ENCODE measurements at places on chromosomes 13 and 19.

DNA sequence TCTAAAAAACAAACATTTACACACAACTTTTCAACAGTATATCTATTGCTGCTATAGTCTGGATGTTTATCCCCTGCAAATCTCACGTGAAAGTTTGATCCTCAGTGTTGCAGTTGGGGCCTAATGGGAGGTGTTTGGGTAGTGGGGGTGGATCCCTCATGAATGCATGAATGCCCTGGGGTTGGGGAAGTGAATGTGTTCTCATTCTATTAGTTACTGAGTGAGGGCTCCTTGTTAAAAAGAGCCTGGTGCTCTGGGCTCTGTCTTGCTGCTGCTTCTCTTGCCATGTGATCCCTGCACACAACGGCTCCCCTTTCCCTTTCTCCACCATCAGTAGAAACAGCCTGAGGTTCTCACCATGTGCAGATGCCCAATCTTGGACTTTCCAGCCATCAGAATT is 242.7 kb upstream of the HTR2A start:
- DNase-seq = no peak

DNA sequence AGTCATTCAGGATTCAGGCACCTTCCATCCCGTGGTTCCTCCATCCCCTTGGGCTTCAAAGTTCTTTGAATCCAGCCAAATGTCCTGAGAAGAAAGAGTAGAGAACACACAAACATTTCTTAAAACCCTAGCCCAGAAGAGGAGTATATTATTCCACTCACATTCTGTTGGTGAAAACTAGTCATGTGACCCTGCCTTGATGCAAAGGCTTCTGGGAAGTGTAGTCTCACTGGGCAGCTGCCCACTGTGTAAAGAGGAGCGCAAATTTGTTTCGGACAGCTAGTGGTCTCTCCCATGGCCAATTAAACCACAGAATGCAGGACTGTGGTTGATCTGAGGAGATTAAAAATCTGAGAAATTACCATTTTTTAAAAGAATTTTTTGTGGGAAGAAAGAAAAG is 304.4 kb downstream of the SUCLA2 start:
- DNase-seq = no peak

GRCh38 chr13:109212650-109213049 is 573.7 kb downstream of the IRS2 start:
- DNase-seq = no peak

- no peak for DNase-seq
These were observed 58.6 kb upstream of the WDFY2 start for GRCh38 chr13:51525567-51526167.

- DNase-seq = no peak
These were observed at the start of gene IL4I1 for GRCh38 chr19:49896863-49897621. TSS of gene IL4I1 (minus strand) at chr19:49896887. CDS start at chr19:49896160, 727 bp downstream.

DNA sequence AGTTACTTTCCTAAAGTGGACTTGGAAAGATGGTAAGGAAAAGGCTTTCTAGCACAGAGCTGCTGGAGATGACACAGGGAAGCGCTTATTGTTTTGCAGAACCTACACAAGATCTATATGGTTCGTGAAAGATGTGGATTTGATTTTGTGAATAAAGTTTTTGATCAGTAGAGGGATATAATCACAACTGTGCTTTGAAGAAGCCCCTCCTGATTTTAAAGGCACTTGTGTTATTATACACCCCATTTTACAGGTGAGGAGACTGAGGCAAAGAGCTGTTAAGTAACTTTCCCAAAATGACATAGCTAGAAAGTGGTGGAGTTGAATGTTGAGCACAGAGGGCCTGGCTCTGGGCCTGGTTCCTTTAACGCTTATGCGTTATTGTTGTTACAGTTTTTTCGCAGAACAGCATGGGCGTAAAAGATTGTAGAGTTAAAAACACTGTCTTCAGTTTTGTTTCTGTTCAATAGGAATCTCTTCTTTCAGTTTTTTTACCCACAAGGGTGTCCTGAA is 1.4 kb downstream of the TDRD3 start:
- no peak for DNase-seq

- no peak for DNase-seq
These were observed 1.4 kb downstream of the GRIN3B start for GRCh38 chr19:1001538-1002166.

GRCh38 chr19:19619181-19619848 is 828 bp upstream of the PBX4 start:
- DNase-seq = no peak

DNA sequence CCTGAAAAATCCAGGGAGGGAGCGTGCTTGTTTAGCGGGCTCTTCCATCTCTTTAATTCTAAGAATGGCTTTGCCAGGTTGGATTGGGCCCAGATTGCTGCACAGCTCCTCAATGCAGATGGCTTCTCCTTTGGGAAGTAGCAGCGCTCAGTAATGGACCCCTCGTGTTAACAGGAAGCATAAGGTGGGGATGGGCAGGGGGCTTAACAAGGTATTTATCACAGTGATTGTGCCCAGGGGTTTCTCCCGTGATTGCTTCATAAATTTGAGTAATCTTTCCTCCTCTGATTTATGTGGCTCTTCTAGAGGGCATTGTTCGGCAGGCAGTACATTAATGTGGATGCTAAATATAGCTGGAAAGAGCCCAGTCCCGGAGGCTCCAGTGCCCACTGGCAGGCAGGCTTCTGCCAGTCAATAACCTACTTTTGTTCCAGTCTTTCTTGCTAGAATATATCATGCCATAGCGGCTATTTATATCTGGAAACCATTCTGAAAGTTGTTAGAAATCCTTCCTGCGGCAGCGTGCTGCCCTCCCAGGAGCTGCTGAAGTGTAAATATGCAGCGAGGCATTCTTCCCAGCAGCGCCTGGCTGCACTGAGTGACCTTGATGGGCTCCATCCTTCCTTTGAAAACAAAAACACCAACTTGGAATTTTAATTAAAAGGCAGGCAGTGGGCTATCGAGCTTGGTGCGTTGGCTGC is 65.0 kb downstream of the FGF9 start:
- no peak for DNase-seq

- no peak for DNase-seq
These were observed 90.5 kb upstream of the ANKRD10 start for GRCh38 chr13:111005364-111005763.

DNA sequence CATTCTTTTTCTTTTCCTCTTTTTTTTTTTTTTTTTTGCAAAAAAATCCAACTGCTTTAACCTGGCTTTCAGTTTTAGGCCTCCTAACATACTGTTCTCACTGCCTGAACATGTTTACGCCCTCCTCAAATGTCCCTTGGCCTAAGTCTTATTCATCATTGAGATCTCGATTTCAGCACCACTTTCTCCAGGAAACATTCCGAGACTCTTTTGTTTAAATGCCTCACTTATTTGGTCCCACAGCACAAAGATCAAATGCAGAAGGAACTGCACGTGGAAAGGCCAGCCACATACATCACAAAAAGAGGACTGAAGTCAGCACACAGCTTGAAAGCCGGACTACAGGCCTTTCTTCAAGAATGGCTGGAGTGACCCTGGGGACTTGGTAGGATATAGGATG is 79.2 kb upstream of the POMP start:
- DNase-seq = no peak

GRCh38 chr13:60118696-60119400 is 44.9 kb downstream of the DIAPH3 start:
- no peak for DNase-seq

DNA sequence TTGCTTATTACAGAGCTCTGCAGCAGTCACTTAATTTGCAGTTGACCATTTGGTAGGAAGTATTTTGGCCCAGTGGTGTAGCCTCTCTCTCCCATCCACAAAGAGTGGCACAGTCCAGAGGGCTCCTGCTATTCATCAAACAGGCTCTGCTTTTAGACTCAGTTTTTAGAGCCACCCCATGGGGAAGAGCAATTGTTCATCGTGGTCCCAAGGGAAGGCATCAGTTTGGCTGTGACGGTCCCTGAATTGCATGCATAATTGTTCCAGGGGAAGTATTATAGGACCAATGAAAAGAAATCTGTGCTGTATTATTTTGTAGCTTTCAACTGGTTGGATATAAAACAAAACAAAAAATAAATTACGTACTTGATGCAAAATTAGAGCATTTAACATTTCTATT is 799.0 kb downstream of the DACH1 start:
- DNase-seq = no peak

DNA sequence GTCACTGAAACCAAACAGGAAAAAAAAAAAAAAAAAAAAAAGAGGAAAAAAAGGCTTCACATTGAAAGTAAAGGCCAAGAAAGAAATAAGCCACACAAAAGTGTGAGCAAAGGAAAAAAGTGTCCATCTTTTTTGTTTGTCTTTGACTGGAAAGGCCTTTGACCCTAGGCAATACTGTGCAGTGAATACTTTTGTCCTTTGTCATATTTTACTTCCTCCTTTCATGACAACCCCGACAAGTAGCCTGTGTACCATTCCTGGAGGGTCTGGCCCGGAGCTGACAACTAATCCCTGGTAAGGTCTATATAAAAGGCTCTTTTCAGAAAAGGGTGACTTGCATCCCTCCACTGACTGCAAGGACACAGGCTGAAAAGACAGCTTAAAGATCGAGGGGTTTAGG is 12.9 kb upstream of the MICU2 start:
- no peak for DNase-seq

- DNase-seq = no peak
These were observed 2.5 kb downstream of the LYL1 start for GRCh38 chr19:13100031-13100588.

- no peak for DNase-seq
These were observed 107.4 kb downstream of the DNAJC3 start for GRCh38 chr13:95784161-95784899.

- DNase-seq = no peak
These were observed 7.5 kb upstream of the TMEM255B start for GRCh38 chr13:113751491-113751890.

- no peak for DNase-seq
These were observed at the start of gene CBLC for GRCh38 chr19:44777715-44778347. TSS of gene CBLC (plus strand) at chr19:44777890. CDS start at chr19:44777932, 42 bp downstream.

DNA sequence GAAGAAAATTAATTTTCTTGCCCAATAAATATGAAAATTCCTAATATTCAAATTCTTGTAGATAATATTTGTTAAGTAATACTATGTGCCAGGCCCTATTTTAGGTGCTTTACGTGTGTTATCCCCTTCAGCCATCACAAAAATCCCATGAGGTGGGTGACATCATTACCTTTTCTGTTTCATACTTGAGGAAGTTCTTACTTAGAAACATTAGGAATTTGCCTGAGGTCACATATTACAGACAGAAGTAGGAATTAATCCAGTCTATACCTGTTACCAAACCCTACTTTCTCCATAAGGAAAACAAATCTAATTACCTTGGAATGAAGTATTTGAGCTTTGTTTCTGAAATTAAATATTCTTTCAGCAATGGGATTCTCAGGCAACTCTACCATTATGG is 336.1 kb downstream of the GPC6 start:
- no peak for DNase-seq

DNA sequence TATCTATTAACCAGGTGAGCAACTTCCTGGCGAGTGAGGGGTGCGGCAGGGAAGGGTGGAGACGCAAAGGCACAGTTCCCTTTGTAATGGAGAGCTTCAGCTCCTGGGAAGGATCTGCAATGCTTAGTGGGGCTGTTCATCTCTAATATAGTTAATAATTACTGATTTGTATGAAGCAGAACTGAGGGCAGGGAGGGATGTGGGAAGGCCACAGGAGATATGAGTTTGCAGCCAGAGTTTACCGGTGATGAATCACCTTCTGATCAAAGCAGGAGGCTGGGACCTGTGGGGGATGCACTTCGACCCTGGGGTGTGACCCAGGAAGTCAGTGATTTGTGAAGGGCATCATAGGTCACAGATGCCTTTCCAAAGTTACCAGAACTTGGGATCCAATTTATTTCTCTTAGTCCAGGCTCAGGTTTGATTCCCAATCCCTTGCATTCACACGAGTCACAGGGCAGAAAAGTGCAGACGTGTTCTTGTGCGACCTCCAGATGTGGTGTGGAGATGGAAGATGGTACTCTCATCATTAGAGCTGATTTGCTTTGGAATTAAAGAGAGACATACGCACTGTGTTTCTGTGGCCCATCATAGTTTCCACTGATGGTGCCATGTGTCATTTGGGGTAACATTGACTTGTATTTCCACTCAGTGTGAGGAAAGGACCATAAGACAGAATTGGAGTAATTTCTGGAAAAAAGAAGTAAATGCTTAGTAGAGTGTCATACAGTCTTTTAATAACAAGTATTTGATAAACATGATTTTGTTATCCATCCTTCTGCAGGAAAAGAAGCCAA is 55.0 kb downstream of the LRCH1 start:
- DNase-seq = no peak

DNA sequence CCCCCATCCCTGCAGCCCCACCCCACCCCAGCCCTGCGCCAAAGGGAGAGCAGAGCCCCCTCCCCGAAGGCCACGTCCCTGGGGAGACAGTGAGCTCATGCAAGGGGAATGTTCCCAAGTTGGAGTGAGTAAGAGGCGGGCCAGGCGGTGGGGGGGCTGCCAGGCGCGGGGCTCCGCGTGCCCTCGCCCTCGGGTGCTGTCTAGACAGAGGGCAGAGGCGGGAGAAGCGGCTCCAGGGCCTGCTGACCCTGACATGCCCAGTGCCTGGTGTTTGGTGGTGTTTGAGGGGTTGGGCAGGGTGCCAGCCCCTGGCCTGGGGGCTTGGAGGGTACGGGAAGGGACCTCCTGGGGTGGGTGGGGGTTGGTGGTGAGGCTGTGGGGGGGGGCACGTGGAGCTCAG is 1.0 kb downstream of the FSTL3 start:
- no peak for DNase-seq

DNA sequence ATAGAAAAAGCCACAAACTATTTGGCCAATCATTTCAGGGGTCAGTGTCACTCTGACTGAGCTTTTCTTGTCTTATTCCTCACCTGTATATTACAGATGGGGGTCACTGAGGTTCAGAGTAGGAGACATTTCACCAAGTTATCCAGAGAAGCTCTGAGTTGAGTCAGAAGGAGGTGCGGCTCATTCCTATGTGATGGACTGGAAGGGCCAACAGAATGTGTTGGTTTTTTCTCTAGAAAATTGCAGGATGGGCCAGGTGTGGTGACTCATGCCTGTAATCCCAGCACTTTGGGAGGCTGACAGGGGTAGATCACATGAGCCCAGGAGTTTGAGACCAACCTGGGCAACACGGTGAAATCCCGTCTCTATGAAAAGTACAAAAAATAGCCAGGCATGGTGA is 24.5 kb upstream of the ZNF83 start:
- no peak for DNase-seq

- no peak for DNase-seq
These were observed 81.1 kb downstream of the UFM1 start for GRCh38 chr13:38430796-38431195.
